ENCODE measurements at places on chromosomes 2 and 18.

DNA sequence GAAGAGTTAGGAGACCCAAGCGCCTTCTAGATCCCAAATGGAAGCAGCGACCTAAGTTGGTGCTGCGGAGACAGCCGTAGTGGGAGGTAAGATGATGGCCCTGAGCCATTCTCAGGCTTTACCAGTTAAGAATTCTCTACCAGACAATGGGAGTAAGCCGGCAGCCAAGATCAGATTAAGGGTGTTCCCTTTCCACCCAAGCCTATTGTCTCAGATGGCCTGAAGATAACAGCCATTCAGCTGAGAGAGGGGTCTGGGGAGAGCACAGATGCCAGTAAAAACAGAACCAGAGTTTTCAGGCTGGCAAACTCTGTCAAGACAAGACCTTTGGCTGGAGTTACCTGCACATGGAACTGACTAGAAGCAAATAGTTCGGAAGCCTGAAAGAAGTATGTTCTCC, 191.7 kb upstream of the HAAO start:
- DNase-seq, result no peak

- DNase-seq, result no peak
Measured at GRCh38 chr18:54119524-54120019, 104.9 kb downstream of the MBD2 start.

DNA sequence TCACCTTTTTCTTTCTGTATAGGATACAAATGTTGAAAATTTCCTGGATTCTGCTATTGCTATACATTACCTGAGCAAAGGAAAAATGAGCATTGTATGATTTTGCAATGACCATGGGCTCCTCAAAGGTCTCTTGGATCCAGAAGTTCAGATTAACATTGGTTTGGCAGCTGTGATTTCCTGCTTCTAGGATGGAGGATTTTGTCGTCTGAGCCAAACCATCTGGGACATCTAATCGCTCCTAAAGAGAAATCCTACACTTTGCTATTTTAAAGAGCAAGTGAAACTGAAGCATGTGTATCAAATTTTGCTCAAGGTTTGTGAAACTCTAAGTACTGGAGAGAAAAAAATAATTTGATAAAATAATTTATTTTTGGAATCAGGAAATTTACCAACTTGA, 115.1 kb upstream of the ST6GAL2 start:
- DNase-seq, result no peak

DNA sequence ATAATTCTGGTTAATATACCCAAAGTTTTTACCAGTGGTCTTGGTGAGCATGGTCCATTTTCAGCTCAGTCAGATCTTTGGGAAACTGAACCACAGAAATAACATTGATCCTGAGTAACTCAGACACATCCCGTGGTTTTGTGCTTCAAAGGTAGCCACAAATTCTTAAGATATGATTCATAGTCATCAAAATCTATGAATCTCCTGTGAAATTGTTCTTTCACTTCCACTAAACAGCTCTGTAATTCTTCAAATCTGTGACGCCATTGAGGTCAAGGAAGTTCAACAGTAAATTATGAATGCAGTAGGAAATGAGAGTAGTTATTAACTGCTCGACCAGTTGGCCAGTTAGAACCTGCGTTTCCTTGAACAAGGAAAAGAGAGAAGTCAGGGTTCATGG, 147.3 kb downstream of the IRS1 start:
- DNase-seq, result no peak

DNA sequence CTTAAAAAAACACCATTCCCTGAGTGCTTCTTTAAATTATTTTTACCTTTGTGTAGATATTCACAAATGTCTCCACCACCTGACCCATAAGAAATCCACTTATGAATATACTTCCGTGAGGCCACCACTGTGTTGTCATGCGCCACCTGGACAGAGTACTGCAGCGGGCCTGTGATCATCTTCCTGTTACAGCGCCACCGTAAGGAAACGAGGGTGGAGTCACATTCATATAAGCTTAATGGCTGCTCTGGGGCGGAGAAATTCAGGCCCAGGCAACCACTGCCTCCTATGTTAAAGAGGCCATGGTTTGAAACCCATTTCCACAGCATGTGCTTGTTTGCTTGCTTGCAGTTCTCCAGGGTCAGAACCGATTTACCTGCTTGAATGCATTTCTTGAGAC, 17.7 kb downstream of the PLA2R1 start:
- no peak for DNase-seq

GRCh38 chr2:144379851-144380311, 140.0 kb downstream of the ZEB2 start:
- DNase-seq, result no peak

DNA sequence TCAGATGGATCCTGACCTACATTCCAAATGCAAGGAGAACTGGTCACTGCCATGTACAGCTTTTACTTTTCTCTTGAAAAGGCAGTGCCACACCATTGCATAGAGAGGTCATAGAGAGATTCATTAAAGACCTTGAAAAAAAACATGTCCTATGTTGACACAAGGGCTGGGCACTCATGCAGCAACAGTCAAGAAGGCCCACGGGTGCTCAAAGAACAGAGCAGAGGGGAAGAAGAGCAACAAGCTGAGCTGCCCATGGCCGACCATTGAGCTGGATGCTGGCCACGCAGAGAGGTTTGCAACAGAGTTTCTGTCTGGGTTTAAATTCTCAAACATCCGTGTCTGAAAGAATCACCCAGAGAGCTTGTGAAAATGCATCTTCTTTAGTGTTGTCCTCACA, 99.1 kb downstream of the ADD2 start:
- DNase-seq, result no peak

DNA sequence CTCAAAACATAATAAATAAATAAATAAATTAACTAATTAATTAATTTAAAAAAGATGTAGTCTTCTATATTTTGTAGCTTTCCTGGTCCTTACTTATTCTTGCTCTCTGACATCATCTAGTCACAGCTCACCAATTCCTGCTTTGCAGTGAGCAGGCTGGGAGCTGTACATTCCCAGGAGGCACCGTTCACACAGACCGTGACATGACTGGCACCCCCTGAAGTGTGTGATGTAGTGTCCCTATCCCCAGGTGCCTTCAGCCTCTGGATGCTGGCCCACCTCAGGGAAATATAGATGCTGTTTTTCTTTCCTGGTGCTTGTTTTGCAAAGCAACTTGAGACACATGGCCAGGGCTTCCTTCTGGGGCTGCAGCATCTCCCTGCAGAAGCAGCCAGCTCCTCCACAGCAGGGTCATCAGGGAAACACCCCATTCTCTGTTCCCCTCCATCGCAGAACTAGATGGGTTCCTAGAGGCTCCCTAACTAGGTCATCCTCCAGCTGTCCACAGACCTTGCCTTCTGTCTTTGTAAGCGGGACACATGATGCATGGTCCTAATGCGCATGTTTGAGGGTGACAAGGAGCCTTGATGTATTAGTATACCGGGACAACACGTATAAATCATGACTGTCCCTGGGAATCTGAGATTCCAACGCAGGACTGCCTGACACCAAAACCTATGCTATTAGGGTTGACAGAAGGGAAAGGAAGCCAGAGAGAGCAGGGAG, 76.4 kb downstream of the RHOB start:
- DNase-seq, result no peak

DNA sequence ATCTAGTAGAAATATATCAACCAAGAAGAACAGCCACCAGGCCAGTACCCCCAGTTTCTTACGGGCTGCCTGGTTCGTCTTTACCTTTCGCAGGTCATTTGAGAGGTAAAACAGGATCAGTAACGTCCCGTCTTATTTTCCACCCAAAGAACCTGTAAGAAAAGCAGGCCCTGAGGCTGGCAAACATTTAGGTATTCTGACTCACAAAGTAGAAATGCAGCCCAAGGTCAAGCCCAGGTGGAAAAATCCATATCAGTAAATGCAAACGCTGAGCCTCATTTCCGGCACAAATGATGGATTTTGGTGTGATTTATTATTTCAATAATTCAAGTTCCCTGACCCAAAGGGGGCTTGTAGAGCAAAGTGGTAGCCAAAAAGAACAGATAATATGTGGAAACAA, 171.2 kb downstream of the ZNF516 start:
- DNase-seq, result no peak

DNA sequence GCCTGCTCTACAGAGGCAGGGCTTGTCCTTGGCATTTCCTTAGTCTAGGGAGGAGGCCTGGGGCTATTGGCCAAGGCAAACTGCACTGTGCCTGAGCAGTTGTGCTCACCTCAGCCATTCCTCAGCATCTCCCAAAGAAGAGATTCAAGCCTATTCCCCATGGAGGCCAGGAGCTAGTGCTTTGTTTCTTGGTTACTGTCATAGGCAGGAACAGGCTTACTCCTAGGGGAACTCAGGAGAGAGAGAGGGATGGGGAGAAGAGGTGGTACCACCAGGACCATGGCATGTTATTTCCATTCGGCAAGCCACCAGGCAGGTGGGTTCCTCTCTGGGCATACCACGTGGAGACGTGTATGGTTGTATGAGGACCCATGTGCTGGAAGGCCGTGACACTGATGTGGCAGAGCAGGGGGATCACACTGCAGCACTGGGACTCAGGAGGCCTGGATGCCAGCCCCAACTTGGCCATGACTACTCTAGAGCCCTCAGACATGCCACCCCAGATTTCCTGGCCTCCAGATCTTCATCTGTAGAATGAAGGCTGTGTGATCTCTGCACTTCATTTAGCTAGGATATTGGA, 233.7 kb downstream of the LOXHD1 start:
- DNase-seq, result no peak

GRCh38 chr2:29233428-29233827, 118.2 kb downstream of the CLIP4 start:
- no peak for DNase-seq

DNA sequence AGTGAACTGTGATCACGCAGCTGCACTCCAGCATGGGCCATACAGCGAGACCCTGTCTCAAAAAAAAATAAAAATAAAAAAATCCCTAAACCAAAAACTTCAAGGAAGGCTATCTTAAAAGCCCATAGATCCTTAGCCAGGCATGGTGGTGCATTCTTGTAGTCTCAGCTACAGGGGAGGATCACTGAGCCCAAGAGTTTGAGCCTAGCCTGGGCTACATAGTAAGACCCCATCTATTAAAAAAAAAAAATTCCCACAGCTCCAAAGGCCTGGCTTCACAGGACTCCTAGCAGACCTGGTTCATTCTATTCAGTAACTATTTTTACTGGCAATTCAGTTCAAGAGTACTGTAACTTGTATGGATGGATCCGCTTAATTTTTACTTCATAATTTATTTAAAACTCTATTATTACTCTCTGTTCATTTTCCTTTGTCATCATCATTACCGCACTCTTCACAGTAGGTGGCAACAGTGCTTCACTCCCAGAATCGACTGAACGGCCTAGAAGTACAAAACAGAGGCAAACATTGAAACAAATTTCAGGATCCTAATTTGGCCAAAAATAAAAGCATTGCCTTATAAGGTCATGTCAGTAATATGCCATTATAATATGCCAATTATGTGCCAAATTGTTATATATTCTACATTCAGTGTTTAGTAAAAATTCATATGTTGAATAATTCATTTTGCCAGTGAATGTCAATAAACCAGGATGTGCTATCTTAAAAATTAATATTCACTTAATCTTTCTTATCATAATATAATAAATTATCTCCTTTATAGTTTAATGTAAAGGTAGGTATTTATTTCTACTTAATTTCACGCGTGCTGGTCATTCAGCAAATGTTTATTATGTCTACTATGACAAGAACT, 14.3 kb upstream of the STAM2 start:
- DNase-seq, result no peak

GRCh38 chr2:176106581-176107539, at the start of gene HOXD11:
Gene HOXD11, plus strand, starts transcription at chr2:176107280. Its CDS starts 76 bp downstream, at chr2:176107356.
- no peak for DNase-seq

- no peak for DNase-seq
Measured at GRCh38 chr2:27730261-27730662, 41.3 kb upstream of the MRPL33 start.

- DNase-seq, result no peak
Measured at GRCh38 chr2:192208848-192209247, 14.1 kb upstream of the TMEFF2 start.

GRCh38 chr2:174656676-174657176, 59.1 kb upstream of the WIPF1 start:
- no peak for DNase-seq

DNA sequence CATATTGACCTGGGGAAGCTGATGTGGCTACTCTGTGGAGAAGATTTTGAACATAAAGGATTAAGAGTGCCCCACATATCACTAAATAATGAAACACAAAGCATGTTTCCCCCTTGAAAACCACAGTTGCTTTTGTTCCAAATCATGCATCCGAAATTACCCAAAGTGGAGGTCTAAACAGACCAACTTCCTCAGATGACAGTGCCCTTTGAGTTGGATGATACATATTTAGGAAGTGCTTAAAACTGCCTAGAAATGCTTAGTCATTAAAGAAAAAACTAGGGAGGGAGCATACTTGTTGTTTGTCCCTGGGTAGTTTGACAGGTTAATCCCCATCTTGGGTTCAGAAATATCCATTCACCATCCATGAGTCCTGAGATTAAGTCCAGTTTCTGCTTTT, 1070.3 kb downstream of the SUCLG1 start:
- DNase-seq, result no peak

- DNase-seq, result no peak
Measured at GRCh38 chr2:205681401-205682238, 681 bp upstream of the NRP2 start.
